Kidney (tissue), 22 donors: ENCODE measurements at places on chromosomes 13 and 19. TPM values are rescaled to one million over a fixed set of nuclear protein-coding genes. Genes with fewer than 3 reads are reported as not detected.

DNA sequence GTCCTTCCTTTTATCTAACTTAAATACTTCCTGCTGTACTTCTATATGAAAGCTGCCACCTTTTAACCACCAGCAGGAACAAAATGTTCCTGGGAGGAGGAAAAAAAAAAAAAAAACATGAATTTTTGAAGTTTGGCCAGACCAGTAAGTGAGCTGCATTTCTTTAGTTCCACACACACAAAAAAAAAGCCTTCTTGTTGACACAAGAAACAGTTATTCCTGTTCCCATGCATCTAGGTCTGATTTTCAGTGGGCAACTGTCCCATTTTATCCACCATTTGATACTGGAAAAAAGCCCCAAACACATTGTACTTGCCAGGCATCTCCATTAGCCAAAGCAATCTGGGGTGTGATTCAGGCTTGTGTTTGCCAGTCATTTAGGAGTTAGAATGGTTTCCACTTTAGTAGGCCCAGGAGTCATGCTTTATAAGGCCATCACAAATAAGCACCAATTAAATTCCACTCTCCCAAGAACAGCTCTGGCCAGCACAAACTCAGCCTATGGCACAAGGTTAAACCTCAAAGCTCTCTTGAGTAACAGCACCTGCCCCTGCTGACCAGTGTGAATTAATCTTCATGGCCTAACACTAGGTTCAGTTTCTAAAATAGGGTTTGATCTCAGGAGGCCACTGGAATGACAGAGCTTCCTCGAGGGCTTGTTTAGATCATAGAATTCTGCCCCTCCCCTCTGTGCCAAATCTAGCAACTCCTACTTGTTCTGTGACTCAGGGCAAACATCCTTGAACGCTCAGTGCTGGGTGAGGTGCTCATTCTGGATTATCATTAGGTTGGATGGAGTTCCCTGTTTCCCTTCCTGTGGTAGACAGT lies 67.1 kb downstream of the NUFIP1 start:
- no peak for DNase-seq
- H3K4me3 ChIP-seq = no peak overlapping the region
- peak overlapping the region; percentile 65 for H3K27ac ChIP-seq

GRCh38 chr13:81207636-81208035 lies 866.7 kb upstream of the SPRY2 start:
- no peaks in the 10 kb centered on the region for H3K4me1 ChIP-seq
- no peak overlapping the region for H3K27ac ChIP-seq
- H3K27me3 ChIP-seq = no peaks in the 10 kb centered on the region
- no peak overlapping the region for H3K4me3 ChIP-seq
- H3K36me3 ChIP-seq = no peaks in the 10 kb centered on the region
- no peak for DNase-seq

GRCh38 chr19:1248786-1249297 lies 459 bp downstream of the MIDN start:
- peak overlapping the region; percentile 99 for H3K27ac ChIP-seq
- H3K27me3 ChIP-seq = no peaks in the 10 kb centered on the region
- peaks cover 5% of the 10 kb centered on the region for H3K36me3 ChIP-seq

DNA sequence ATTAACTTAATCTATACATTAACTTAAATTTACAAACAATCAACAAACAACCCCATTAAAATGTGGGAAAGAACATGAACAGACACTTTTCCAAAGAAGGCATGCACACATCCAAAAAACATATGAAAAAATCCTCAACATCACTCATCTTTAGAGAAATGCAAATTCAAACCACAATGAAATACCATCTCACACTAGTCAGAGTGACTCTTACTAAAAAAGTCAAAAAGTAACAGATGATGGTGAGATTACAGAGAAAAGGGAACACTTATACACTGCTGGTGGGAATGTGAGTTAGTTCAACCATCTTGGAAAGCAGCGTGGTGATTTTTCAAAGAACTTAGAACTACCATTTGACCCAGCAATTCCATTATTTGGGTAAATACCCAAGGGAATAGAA lies 759.2 kb upstream of the SLITRK1 start:
- no peaks in the 10 kb centered on the region for H3K36me3 ChIP-seq
- no peak overlapping the region for H3K4me3 ChIP-seq
- H3K27ac ChIP-seq = no peak overlapping the region
- H3K27me3 ChIP-seq = no peaks in the 10 kb centered on the region

GRCh38 chr19:42252365-42253244 lies 2.3 kb downstream of the ERF start:
- peak; percentile 93 for DNase-seq
- no peaks in the 10 kb centered on the region for H3K36me3 ChIP-seq
- H3K27me3 ChIP-seq = no peaks in the 10 kb centered on the region
- no peaks in the 10 kb centered on the region for H3K4me1 ChIP-seq

- peak; percentile 64 for DNase-seq
- no peaks in the 10 kb centered on the region for H3K36me3 ChIP-seq
- no peaks in the 10 kb centered on the region for H3K4me1 ChIP-seq
- no peak overlapping the region for H3K4me3 ChIP-seq
These were observed 12.4 kb downstream of the TMEM143 start for GRCh38 chr19:48351341-48351752.

DNA sequence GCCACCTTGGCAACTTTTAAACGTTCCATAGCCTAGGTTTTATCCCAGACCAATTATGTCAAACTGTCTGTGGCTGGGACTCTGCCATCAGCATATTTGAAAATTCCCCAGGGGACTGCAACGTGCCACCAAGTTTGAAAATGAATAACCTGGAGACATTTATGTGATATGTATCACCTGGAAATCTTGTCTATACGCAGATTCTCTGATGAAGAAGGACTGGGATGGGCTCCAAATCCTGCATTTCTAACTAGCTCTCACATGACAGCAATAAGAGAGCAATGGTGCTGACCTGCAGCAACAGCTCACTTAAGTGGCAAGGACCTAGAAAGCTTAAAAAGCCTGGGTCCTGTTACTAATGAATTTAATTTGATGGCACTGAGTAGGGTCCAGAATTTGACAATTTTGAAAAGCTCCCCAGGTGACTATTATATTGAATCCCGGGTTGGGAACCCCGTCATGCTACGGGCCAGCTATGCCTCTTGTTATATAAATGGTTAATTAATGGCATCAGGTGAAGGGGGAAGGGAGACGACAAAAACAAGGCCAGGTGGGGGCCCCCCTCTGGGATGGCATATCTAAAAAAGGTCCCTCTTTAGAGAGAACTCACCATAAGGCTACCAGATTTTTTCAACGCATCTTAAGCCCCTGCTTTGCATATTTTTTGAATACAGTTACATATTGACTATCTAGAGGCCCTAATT lies 213.7 kb downstream of the ZIC5 start:
- no peak overlapping the region for H3K4me3 ChIP-seq
- no peak for DNase-seq
- H3K27me3 ChIP-seq = no peaks in the 10 kb centered on the region

- DNase-seq = no peak
- no peaks in the 10 kb centered on the region for H3K36me3 ChIP-seq
- H3K4me3 ChIP-seq = no peak overlapping the region
These were observed 439.5 kb downstream of the FGF9 start for GRCh38 chr13:22110368-22110767.

- H3K36me3 ChIP-seq = no peaks in the 10 kb centered on the region
- DNase-seq = no peak
- H3K4me3 ChIP-seq = no peak overlapping the region
- no peak overlapping the region for H3K27ac ChIP-seq
- no peaks in the 10 kb centered on the region for H3K27me3 ChIP-seq
- H3K4me1 ChIP-seq = no peaks in the 10 kb centered on the region
These were observed 156.5 kb upstream of the SPRY2 start for GRCh38 chr13:80497439-80497838.

GRCh38 chr13:49307365-49307764 lies 59.6 kb downstream of the CDADC1 start:
- H3K27me3 ChIP-seq = no peaks in the 10 kb centered on the region
- DNase-seq = no peak
- H3K4me3 ChIP-seq = no peak overlapping the region
- no peaks in the 10 kb centered on the region for H3K4me1 ChIP-seq
- peaks cover 5% of the 10 kb centered on the region for H3K36me3 ChIP-seq

DNA sequence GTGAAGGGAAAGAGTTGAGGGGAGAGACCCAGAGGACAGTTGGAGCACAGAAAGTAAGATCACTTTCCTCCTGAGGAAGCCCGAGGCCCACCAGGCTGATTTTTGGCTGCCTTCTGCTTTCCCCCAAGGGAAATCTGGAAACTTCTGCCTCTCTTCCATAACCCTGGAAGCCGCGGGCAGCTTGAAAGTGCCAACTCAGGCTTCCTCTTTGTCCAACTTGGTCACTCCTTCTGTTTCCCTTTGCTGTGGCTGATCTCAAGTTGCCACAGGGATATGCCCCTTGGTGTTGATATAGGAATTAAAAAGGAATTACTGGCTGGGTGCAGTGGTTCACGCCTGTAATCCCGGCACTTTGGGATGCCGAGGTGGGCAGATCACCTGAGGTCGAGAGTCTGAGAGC lies 5.7 kb upstream of the CD70 start:
- no peak overlapping the region for H3K4me3 ChIP-seq
- DNase-seq = no peak
- H3K27ac ChIP-seq = no peak overlapping the region
- no peaks in the 10 kb centered on the region for H3K4me1 ChIP-seq
- H3K27me3 ChIP-seq = no peaks in the 10 kb centered on the region
- no peaks in the 10 kb centered on the region for H3K36me3 ChIP-seq

DNA sequence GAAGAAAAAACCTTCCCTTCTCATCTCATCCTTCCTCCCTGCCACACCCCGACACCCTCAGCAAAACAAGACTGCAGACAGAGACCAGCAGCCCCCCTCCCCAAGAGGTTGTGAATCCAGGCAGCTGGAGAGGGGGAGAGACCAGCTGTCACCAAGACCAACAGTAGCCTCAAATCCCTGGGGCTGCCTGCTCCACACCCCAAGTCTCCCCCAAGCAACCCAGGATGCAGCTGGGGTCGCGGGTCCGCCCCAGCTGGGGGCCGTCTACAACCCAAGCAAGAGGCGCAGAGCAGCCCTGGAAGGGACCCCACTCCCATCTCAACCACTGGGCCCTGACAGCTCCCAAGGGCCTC lies 7.1 kb downstream of the KLF16 start:
- no peak for DNase-seq
- H3K36me3 ChIP-seq = no peaks in the 10 kb centered on the region
- H3K4me1 ChIP-seq = no peaks in the 10 kb centered on the region
- no peaks in the 10 kb centered on the region for H3K27me3 ChIP-seq
- peak overlapping the region; percentile 87 for H3K27ac ChIP-seq
- H3K4me3 ChIP-seq = no peak overlapping the region

GRCh38 chr19:10896851-10897526 lies 25.6 kb downstream of the CARM1 start:
- no peaks in the 10 kb centered on the region for H3K4me1 ChIP-seq
- H3K27me3 ChIP-seq = no peaks in the 10 kb centered on the region
- no peak overlapping the region for H3K4me3 ChIP-seq
- H3K27ac ChIP-seq = no peak overlapping the region
- no peaks in the 10 kb centered on the region for H3K36me3 ChIP-seq

DNA sequence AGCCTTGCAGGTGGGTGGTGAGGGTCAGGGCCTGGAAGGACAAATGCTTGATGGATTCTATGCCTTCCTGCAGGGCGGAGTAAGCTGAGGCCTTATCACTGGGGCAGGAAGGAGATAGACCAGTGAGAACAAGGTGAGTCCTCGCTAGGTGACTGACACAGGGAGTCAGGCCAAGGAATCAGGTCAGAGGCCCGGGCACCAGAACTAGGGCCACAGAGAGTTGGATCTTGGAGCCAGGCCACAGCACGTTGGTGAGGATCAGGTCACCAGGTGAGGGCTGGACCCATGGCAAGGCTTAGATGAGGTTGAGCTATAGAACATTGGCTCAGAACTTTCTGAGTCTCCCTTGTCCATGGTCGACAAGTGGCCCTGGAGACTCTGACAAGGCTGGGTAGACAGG lies 328.2 kb downstream of the FOXO1 start:
- no peaks in the 10 kb centered on the region for H3K27me3 ChIP-seq
- no peak overlapping the region for H3K4me3 ChIP-seq
- no peak for DNase-seq
- H3K27ac ChIP-seq = no peak overlapping the region
- H3K4me1 ChIP-seq = peaks cover 10% of the 10 kb centered on the region
- H3K36me3 ChIP-seq = no peaks in the 10 kb centered on the region

- no peak overlapping the region for H3K27ac ChIP-seq
- no peak overlapping the region for H3K4me3 ChIP-seq
- H3K27me3 ChIP-seq = no peaks in the 10 kb centered on the region
- H3K36me3 ChIP-seq = peaks cover 18% of the 10 kb centered on the region
- no peak for DNase-seq
- H3K4me1 ChIP-seq = no peaks in the 10 kb centered on the region
These were observed 27.4 kb upstream of the ZNF564 start for GRCh38 chr19:12578641-12579040.

- peak overlapping the region; percentile 69 for H3K4me3 ChIP-seq
- H3K27ac ChIP-seq = peak overlapping the region; percentile 76
- no peak for DNase-seq
- no peaks in the 10 kb centered on the region for H3K4me1 ChIP-seq
These were observed 420.4 kb upstream of the GPC6 start for GRCh38 chr13:92806215-92806614.

DNA sequence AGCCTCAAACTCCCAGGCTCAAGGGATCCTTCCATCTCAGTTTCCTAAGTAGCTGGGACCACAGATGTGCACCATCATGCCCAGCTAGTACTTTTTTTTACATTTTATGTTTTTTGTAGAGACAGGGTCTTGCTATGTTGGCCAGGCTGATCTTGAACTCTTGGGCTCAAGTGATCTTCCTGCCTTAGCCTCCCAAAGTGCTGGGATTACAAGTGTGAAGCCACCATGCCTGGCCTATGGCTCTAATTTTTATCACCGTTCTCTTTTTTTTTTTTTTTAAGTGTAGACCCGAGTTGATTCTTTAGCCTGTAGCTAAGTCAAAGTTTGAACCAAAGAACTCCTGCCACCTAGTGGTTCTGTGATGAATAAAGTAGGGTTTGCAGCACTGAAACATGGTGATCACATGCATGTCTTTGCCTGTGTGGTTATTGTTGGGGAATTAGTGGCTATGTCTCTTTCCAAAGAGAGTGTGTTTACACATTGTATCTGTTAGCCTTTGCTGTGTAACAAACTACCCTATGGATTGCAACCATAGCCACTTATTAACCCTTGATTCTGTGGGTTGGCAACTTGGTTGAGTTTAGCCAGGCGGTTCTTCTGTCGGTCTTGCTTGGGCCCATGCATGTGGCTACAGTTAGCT lies 11.6 kb downstream of the NFILZ start:
- H3K27ac ChIP-seq = no peak overlapping the region
- H3K4me3 ChIP-seq = no peak overlapping the region
- H3K4me1 ChIP-seq = no peaks in the 10 kb centered on the region

- DNase-seq = no peak
- no peak overlapping the region for H3K4me3 ChIP-seq
- no peaks in the 10 kb centered on the region for H3K4me1 ChIP-seq
- H3K27ac ChIP-seq = no peak overlapping the region
These were observed 1372.1 kb downstream of the PCDH9 start for GRCh38 chr13:65857942-65858565.

XAB2 gene
- 44.4 TPM for total RNA-seq

SBSN gene
- total RNA-seq = not detected

DHRS12 gene
- total RNA-seq = 20.4 TPM

ADGRE3 gene
- 0.25 TPM for total RNA-seq

ADGRE1 gene
- total RNA-seq = 1.3 TPM

TSC22D1 gene
- 349 TPM for total RNA-seq

IGFL1 gene
- not detected for total RNA-seq

MAP3K10 gene
- 17.3 TPM for total RNA-seq

KPNA3 gene
- total RNA-seq = 22.3 TPM

SLC17A7 gene
- 1.4 TPM for total RNA-seq
